Hematopoietic multipotent progenitor cell treated with erythropoietin and hydrocortisone succinate and interleukin-3 and kit ligand, for 8 days (in vitro differentiated cells): ENCODE measurements at places on chromosomes 3 and 15.

DNA sequence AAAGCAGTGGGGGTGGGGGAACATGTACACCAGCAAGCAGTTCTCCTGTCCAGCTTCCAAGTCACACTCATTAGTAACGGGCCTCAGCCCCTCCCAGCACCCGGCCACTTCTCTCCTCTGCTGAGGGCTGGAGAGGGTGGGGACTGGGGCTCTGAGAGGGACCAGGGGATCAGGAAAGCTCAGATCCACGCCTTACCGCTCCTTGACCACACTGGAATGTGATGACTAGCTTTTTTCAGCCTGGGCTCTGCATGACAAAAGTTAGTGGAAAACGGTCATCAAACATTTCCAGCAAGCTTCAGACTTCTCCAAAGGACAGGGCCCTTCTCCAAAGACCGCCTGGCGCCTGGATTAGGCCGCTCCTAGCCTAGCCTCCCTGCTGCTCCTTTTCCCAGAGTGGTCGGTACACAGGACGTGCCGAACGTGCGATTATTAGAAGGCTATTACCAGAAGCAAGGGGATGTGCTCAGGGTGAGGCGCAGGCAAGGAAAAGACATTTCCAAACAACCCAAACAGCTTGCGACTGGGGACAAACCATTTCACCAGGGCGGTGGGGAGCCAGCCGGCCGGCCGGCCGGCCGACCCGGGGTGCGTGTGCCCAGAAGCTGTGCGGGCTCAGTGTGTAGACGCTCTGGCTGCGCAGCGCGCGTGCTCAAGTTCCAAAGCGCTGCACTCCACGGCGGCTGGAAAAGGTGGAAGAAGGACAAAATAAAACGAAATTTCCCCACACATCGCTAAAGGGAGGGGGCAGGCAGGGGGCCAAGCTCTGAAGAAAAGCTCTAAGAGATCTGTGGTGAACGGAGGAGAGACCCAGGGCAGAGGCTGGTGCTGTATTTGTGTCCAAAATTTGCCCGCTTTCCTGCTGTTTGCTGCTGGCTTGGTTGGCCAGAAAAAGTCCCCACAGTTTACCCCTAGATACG lies 51.0 kb upstream of the SSR3 start:
- peak; percentile 30 for DNase-seq

GRCh38 chr3:144775551-144775950 lies 803.9 kb downstream of the DIPK2A start:
- no peak for DNase-seq

- no peak for DNase-seq
Measured at GRCh38 chr3:13288732-13289718, 131.1 kb downstream of the NUP210 start.

- no peak for DNase-seq
Measured at GRCh38 chr3:161890147-161890625, 393.6 kb downstream of the OTOL1 start.

DNA sequence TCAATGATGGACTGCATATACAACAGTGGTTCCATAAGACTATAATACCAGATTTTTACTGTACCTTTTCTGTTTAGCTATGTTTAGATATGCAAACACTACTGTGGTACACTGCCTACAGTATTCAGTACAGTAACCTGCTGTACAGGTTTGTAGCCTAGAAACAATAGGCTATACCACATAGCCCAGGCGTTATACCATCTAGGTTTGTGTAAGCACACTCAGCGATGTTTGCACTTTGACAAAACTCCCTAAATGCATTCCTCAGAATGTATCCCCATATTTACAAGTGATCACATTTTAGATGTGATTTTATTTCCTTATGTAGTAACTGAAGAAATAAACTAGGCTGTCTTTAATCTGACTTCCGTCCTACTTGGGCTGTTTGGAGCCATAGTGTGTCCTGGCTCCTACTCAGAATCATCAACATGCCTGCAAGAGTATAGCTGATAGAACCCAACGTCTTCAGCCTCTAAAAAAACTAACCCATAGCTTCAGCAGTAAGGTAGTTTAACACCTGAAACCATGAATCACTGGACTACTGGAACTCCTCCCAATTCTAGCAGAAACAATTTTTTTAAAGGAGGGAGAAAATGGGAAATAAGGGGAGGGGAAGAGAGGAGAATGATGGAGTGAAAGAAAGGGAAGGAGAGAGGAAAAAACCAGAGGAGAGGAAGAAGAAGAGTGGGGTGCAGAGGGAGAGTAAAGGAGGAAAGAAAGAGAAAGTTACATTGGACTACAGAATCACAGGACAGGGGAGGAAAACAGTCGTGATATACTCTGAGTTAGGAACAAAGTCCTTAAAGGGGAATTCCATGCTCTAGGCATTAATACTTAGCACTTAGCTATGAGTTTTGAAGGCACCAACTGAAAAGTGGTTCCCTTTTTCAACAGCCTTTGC lies 67.7 kb upstream of the PLXND1 start:
- no peak for DNase-seq

DNA sequence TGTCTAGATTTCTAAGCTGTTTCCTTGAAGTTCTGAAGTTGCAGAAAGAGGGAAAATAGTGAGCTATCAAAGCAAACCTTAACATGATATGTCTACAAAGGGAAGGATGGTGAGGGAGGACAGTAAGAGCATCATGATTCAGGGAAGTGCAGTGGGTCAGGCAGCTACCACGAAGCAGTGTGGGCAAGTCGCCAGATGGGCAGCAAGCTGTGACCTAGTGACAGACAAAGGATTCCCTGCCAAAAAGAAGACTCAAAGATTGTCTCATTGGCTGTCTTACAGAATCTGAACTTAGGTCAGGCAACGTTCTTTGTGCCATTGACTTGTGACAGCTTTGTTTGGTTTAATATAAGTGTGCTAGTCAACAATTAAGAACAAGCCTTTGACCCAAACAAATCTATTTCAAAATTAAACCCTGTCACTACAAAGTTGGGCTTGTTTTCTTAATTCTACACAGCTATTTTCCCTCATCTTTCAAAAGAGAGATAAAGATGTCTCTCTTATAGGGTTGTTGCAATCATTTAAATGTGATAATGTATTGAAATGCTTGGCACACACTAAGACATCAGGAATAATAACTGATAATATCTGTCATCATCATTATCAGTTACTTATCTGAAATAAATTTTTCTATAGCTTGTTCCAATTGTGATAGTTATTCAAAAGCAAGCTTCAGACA lies 153.3 kb downstream of the ECT2 start:
- DNase-seq, result no peak

GRCh38 chr15:85986741-85987140 lies 92.9 kb upstream of the AGBL1 start:
- no peak for DNase-seq

GRCh38 chr3:69357196-69357595 lies 28.7 kb downstream of the FRMD4B start:
- DNase-seq, result no peak

DNA sequence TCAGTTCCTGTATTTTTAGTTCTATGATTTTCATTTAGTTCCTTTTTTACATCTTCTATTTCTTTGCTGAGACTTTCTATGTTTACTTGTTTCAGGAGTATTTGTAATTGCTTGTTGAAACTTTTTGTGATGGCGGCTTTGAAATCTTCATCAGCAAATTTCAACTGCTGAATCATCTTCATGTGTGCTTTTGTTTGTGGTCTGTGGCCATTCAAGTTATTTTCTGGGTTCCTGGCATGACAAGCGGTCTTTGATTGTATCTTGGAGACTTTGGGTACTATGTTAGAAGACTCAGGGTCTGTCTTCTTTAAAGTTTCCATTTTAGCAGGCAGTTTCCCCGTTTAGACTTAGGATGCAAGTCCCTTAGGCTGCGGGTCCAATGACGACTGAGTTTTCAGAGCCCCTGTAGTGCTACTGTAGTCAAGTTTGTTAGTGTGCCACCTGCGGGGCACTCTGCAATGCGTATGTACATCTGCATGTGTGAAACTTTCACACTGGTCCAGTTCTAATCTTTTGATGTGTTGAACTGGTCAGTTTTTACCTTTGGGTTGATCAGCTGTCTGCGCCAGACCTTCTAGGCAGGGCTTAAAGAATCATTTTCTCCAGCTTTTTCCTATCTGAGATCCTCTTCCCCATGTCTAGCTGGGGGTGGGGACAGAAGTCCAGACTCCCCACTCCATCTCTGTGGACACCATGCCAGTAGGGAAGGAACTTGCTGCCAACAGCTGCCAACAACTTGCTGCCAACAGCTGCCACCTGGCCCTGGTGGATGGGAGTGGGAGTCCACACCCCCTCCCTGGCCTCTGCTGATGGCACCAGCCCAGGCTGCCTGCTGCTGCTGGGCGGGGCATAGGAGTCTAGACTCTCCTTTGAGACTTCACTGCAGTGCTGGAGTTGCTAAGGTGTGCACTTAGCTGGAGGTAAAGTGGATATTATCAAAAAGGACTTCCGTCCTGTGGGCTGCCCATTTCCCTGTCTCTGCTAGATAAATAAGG lies 190.9 kb downstream of the TJP1 start:
- no peak for DNase-seq

DNA sequence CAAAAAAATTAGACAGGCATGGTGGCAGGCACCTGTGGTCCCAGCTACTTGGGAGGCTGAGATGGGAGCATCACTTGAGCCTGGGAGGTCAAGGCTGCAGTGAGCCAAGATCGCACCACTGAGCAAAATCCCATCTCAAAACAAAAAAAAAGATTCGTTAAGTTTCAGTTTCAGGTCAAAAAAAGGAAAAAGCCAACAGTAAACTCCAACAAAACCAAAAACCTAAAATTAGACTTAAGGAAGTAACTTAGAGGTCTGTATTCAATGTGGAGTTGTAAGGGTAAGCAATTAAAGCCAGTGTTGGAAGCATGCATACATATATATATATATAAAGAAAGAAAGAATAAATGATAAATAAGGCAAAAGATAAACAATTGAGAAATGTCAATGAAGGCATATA lies 11.8 kb downstream of the KPNA1 start:
- no peak for DNase-seq

DNA sequence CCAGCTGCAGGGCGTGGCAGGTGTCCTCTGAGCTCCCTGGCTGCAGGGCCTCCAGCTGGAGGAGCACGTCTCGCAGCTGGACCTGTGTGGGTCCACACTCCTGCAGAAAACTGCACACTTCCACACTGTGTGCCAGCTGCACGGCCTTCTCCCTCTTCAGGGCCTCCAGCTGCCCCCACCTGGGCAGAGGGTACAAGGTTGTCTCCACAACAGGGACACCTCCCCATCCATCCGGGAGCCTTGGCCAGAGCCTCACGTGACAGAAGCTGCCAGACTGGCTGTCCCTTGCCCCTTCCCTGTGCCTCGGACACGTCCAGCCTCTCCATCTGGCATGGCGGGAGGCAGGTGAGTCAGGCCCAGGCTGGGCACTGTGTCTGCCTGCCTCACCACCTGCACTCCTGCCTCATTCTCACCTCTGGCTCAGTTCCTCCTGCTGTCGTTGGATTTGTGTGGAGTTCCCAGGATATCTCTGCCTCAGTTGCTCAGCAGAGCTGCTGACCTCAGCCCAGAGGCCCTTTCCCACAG lies 14.5 kb downstream of the SPTBN5 start:
- no peak for DNase-seq

GRCh38 chr3:197542741-197543454 lies 12.9 kb downstream of the BDH1 start:
- no peak for DNase-seq

DNA sequence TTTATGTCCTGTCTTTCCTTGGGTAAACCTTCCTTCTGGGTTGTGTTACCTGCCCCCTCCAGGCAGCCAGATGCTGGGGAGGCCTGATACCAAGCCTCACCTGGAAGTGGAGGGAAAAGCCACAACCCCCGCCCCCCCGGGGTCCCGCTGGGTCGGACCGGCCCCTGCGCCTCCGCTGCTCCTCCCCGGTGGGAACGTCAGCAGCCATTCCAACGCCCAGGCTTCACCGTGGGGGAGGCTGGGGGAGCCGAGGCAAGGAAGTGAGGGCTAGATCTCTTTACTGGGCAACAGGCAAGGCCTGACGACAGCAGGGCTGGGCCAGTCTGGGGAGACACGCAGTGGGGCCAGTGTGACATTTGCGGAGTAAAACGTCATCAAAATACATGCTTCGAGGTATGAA lies 53.0 kb upstream of the SNRPA1 start:
- DNase-seq, result no peak

DNA sequence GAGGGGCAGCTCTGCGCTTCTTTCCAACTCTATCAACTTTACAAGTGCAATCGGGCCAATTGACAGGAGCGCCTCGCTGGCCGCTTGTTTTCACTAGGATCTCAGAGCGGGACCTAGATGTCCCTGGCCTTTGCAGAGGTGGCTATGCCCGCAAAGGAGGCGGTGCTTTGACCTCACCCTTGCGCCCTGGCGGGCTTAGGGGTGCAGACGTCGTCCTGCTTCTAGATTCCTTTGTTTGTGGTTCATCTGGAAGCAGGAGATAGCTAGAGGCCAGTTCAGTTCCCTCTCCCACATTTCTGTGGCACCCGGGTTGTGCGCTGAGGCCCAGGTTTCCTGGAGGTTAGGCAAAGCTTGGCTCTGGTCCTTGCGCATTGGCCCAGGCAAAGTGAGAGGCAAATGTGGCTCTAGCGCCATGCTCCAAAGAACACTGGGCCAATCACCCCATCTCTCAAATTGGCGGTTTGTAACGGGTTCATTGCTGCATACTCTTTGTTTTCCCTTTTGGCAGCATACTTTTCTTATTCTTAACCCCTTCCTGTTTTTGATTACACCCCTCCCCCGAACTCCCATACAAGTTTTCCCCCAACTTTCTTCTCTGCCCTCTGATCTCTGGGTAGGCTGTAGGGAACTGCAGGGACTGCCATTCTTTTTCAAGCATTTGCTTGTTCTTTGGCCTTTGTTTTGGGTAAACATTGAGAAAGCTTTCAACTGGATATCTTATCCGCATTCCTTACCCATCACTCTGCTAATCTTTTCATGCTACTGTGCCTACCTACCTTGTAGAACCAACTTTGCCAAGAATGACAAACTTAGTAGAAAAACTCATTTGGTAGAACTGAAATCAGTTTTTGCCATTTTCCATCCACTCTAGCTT lies 1.4 kb downstream of the PPM1L start:
- DNase-seq, result peak; percentile 66

DNA sequence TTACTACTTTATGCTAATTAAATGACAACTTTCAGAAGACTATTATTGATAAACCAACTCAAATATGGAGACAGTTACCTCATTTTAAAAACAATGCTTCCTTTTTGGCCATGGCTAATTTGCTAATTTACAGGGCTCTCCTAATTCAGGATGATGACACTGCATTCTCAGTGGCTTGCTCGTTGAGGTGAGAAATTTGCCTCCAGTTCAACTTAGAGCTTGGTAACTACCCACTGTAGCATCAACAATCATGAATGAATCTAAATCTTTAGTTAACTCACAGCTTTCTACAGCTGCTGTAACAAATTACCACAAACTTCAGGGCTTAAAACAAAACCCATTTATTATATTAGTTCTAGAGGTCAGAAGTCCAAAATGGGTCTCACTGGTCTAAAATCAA lies 14.0 kb downstream of the PBRM1 start:
- DNase-seq, result no peak

DNA sequence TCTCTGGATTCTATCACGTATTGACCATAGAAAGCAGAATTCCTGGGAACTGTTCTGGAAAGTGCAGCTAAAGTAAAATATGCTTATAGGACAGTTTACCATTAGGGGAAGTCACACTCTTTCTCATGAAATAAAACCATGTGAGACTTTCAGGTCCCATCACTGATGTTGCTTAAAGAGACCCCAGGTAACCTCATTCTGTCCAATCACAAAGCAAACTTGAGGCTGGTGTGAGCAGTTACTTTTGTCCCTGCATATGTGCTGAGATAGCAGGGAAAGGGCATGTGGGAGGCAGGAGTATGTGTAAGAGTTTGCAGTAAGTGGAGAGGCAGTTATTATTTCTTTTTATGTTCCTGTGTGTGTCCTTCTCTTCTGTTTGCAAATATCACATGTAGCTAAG lies 16.1 kb downstream of the GPR87 start:
- DNase-seq, result no peak

GRCh38 chr15:83815506-83815905 lies 161.6 kb downstream of the ADAMTSL3 start:
- DNase-seq, result no peak
